ENCODE measurements at places on chromosomes 7 and 10.
A peak's percentile ranks its signal among the peaks of the same experiment; 100 is the strongest.

- peak; percentile 7 for DNase-seq
Observed at GRCh38 chr7:107920048-107920772, 29.2 kb downstream of the DLD start.

- DNase-seq = no peak
Observed at GRCh38 chr10:35396560-35397434, 60.5 kb downstream of the CCNY start.

- no peak for DNase-seq
Observed at GRCh38 chr7:150503581-150503980, 11.1 kb upstream of the GIMAP7 start.

DNA sequence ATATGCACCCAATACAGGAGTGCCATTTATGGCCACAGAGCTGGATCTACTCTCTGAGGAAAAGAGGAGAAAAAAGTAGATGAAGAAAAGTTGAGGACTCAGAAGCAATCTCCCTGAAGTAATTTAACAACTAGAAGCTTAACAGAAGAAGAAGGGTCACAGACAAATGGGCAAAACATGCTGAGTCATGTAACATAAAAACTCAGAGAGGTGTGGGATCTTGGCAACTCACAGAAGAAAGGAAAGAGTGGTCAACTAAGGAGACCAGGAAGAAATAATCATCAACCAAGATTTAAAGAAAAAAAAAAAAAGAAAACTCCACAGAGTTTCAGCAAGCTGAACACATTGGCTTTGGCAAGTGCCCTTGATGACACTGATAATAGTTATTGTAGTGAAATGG is 51.8 kb upstream of the BET1 start:
- no peak for DNase-seq

DNA sequence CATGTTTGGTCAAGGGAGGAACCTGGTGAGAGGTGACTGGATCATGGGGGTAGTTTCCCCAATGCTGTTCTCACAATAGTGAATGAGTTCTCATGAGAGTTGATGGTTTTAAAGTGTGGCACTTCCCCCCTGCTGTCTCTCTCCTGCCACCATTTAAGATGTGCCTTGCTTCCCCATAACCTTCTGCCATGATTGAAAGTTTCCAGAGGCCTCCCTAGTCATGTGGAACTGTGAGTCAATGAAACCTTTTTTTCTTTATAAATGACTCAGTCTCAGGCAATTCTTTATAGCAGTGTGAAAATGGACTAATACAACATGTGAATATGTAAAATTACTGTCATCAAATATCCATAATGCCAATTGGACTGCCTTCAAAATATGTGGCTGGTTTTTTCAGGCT is 165.5 kb upstream of the TARP start:
- no peak for DNase-seq

DNA sequence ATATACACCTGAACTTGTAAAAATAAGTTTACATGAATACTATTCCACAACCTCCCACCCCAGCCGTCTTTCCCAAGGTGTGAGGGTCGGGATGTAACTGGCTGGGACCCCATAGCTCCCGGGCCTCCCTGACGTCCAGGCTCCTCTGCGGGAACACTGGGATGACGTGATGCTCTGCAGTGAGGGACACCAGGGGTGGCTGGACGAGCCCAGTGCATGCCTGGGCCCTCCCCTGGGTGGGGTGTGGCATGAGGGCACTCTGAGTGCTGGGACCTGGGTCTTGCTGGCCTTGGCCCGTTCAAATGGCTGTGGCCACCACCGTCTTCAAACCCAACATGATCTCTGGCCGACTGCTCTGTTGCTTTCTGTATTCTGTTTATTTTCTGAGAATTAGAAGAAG is 182.4 kb downstream of the DNAJB6 start:
- no peak for DNase-seq

- DNase-seq = no peak
Observed at GRCh38 chr10:128628252-128628651, 502.0 kb upstream of the MKI67 start.

DNA sequence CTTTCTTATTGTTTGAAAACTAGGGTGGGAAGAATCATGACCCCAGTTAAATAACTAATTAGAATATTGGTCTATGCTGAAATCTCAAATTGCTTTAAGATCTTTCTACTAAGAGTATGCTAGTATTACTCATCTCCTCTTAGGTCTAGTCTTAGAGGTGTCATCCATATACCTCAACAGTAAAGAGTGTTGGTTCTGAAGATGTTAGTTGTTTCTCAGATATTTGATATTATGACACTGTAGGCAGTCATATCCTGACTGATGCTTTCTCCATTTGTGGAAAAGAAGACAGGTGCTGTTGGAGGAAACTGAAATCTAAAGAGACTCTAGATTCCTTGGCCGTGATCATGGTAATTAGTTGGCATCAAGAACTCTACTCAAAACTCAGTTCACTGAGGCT is 21.2 kb downstream of the BPGM start:
- no peak for DNase-seq

GRCh38 chr7:1857487-1858421 is 187.7 kb downstream of the ELFN1 start:
- DNase-seq = no peak

DNA sequence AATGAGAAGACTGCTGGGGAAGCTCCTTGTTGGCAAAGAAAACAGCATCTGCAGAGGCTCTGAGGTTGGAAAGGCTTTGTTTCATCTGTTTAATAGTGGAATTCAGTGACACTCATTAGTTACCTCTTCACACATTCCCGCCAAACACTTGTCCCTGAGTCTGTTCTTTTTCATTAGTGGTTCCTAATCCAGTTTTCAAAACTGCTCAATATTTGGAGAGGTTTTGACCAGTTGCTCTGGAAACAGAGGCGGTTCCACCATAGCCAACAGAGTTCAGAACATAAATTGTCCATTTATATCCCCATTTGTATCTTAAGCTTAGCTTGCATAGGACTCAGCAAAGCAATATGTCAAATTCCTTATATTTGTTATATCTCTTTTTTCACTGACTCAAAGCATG is 754.6 kb downstream of the AUTS2 start:
- DNase-seq = peak; percentile 29

DNA sequence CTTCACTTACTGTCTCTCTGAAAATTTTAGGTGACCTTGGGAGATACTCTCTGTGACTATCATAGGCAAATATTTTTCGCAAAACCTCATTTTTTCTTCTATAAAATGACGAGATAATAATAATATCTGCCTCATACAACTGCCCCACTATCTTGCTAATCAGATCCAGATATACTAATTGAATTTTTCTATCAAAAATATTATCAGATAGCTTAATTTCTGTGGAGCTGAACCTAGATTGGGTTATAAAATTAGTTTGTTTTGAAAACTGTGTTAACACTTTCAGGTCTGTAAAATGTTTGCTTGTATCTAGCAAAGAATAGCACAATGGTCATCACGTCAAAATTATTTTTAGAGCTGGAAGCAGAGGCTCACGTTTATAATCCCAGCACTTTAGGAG is 486.7 kb upstream of the LRRN3 start:
- no peak for DNase-seq

GRCh38 chr10:10209167-10209566 is 808.5 kb upstream of the CELF2 start:
- DNase-seq = no peak

DNA sequence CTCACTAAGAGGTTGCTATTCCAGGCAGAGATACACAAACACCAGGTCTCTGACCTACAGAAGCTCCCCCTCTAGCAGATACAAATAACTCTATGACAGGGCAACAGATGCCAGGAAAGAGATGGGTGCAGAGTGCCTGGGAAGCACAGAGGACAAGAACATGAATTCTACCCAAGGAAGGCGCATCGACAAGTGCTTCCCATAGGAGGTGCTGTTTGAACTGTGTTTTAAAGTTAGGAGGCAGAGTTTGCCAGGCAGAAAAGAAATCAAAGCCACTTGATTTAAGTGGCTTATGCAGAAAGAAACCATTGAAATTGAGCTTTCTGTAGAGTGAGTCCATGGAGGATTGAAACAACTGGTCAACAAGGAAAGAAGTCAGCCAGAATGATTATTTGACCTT is 35.3 kb upstream of the EGR2 start:
- no peak for DNase-seq

DNA sequence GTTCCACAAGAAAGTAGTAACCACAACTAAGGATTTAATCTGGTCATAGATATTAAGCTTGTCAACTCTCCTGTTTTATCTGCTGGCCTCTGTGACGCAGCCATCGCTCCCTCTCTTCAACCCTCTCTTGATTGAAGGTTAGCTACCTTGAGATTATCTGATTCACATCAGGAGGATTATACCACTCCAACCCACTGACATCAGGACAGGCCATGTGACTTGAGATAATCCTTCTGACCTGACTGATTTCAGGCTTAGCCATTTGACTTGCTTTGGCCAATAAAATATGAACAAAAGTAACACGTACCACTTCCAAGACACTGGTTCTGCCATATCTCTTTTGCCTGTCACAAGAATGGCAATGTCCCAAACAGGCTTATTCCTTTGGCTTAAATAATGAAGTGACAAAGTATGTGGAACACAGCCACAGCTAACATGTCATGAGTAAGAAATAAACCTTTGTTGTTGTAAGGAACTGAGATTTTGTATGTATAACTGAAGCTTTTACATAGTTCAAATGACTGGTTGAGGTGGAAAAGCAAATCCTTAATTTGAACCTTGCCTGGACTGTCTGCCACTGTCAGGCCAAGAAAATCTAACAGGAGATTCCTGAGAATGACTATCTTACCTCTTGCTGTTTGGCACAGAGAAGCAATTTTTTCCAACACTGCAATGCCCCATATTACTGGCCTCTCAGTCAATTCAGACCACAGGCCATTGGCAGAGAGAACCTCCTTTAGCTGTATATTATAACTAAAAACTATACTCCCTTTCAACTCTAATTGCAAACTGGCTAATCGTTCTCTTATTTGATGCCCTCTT is 13.9 kb downstream of the ZNF438 start:
- DNase-seq = no peak

DNA sequence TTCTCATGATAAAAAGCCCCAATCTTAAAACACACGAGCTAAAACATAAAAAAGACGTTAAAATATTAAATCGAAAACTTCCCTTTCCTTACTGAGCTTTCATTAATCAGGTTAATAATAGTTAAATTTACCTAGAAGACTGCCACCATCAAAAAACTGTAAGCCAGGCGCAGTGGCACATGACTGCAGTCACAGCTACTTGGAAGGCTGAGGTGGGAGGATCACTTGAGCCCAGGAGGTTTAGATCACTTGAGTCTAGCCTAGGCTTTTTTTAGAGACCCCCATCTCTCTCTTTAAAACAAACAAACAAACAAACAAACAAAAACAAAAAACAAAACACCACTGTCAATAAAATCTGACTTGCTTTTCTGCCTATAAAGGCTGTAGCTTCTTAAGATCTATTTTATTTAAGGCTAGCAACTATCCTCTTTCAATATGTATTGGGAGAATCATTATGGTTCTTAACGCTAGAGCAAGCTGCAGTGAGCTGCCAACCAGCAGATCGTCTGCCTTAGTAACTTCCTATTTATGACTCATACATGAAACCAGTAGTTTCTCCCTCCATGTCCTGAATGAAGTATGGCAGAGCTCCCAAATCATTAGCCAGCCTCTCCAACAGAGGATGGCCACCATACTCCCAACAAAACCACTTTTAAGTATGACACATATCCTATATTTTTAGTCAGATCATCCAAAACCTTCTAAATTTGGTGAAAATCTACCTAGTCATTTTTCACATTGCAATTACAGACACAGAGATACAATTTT is 163.7 kb downstream of the SRPK2 start:
- DNase-seq = no peak

GRCh38 chr7:81600608-81601007 is 169.2 kb downstream of the HGF start:
- no peak for DNase-seq

- no peak for DNase-seq
Observed at GRCh38 chr7:138951953-138952352, 29.2 kb downstream of the KIAA1549 start.

DNA sequence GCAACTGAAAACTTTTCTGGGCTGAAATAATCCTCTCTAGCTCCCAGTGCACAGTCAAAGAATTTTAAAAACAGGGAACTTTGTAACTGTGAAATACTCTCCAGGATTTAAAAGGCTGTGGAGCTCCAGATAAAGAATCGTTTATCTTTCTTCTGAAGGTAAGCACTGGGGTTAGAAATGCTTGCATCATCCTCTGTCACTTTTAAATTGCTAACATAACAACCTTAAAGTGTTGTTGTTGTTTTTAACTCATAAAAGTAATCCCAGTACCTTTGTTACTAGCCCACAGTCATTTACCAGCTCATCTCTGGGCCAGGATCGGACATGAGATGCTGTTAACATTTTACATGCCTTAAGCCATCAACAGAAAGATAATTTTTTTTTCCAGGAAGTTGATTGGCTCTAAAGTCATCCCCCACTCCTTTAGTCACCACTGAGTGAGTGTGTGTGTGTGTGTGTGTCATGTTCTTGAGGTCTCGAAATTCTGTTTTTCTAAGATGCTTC is at the start of gene SLC39A12:
Gene SLC39A12 (plus strand): TSS at position 51 of the 504 bp plus-strand sequence. CDS start 1,359 bp downstream, outside the sequence.
- DNase-seq = no peak

DNA sequence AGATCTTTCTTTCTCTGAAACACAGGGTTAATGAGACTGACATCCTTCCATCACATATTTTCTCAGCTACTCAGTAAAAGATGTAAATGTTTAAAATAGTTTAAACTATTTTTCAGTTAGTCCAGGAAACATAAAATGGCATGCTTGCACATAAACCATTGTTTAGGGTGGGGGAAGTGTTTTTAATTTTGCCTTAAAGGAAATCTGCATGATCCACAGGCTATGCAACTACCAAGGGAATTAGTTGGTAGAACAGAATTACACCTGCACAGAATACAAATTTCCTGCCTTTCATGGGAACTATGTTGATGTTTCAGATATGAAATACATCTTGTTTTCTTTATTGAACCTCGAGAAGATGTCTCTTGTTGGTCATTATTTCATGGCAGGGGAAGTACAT is 10.6 kb downstream of the CAV1 start:
- no peak for DNase-seq

DNA sequence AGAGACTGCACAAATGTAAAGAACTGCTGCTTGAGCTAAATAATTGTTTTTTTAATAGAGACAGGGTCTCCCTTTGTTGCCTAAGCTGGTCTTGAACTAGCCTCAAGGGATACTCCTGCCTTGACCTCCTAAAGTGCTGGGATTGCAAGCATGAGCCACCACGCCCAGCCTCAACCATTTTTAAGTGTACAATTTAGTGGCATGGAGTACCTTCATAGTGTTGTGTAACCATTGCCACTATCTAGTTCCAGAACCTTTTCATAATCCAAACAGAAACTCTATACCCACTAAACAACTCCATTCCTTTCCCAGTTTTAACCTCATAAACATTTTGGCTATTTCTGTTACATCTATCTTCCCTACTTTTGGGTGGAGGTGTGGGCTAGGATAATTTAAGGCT is 6.7 kb downstream of the EIF4H start:
- DNase-seq = no peak

GRCh38 chr7:96636979-96637378 is 72.7 kb downstream of the SEM1 start:
- DNase-seq = no peak

- no peak for DNase-seq
Observed at GRCh38 chr7:68399991-68400590, 1198.2 kb upstream of the AUTS2 start.

- no peak for DNase-seq
Observed at GRCh38 chr10:33238643-33239042, 95.8 kb downstream of the NRP1 start.

GRCh38 chr10:31134311-31134952 is 102.8 kb upstream of the ZNF438 start:
- peak; percentile 84 for DNase-seq
